Mammary epithelial cell (primary cell): ENCODE measurements at places on chromosomes 5 and 9. TPM values are rescaled to one million over a fixed set of nuclear protein-coding genes. Genes with fewer than 3 reads are reported as not detected.

FOXD4L5 gene
- total RNA-seq = 0.51 and 0.52 TPM in 2 replicates

SLC6A19 gene
- not detected for total RNA-seq

DNA sequence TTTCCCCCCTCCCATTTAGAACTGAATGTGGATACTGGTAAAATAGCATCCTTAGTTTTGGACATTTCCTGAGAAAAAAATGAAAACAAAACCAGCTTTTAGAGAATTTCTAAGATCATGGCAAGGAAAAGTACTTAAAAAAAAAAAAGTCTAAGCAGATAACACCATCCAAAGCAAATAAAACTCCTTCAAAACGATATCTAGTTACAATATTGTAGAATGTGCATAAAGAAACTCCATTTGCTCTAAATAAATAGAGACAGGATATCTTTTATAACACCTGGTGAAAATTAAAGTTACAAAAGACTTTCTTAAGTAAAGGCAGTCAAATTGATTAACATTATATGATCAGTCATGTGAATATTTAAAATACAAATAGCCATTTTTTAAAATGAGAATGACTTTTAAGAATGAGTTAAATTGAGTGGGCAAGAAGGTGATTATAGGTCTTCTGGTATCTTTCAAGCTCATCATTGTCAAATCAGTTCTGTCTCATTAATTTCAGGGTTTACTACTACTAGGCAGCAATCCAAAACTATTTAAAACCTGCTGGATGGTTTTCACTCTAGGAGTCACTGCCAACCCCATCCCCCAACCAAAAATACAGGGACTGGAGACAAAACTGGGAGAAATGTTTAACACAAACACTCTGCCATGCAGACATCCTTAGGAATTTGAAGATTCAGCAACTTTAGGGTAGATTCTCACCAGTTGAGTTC lies 382.6 kb downstream of the ADGRV1 start:
- DNase-seq = no peak

DNA sequence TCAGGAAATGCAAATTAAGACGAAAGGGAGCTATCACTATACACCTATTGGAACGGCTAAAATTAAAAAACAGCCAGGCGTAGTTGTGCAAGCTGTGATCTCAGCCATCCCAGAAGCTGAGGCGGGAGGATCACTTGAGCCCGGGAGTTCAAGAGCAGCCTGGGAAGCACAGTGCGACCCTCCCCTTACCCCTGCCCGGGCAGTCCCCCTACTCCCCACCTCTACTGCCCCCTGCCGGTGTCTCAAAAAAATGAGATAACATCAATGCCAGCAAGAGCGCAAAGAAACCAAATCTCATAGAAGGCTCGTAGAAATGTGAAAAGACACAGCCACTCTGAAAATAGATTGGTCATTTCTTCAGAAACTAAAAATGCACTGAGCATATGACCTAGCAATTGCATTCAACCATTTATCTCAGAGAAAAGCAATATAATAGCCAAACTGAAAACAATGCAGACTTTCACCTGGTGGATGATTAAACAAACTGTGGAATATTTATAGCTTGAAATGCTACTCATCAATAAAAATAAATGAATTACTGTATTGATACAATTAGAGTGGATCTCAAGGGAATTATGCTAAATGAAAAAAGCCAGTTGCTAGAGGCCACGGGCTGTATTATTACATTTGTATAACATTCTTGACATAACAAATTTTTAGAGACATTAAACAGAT lies 20.6 kb downstream of the OR2V2 start:
- no peak for DNase-seq

- no peak for DNase-seq
Observed at GRCh38 chr9:123423311-123423640, 67.3 kb downstream of the CRB2 start.

DNA sequence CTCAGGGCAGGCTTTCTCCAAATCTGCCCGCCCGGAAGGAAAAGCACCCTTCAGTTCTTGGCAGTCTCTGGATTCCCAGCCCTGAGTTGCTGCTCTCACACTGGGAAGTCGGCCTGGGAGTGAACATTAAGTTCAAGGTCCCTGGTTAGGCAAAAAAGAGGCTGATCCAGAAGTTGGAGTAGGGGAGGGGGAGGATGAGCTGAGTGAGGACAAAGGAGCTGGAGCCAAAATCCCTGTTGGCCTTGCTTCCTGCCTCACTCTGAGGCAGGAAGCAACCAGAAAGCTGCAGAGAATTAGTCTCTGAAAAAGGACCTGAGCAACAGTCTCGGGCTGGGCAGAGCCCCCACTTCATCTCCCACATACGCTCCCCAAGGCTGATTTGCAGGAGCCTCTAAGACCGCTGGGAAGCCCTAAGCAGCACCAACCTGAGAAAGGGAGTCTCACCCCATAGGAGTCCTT lies 15.0 kb upstream of the RPS14 start:
- no peak for DNase-seq

DNA sequence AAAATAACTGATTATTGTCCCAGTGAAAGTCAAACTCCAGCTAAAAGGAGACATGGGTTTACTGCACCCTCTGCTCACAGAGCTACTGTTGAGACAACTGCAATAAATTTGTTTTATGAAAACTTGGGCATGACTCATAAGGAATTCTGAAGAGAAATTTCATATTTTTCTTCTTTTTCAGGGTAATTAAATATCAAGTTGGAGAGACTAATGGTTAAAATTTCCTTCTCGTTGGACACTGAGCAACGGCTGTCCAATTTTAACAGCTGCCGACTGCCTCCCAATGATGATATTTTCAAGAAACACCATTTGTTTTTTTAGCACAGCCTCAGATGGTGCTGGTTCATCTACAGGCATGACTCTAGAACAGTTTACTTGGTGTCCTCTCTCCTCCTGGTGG lies 259.2 kb upstream of the RGMB start:
- DNase-seq = no peak

DNA sequence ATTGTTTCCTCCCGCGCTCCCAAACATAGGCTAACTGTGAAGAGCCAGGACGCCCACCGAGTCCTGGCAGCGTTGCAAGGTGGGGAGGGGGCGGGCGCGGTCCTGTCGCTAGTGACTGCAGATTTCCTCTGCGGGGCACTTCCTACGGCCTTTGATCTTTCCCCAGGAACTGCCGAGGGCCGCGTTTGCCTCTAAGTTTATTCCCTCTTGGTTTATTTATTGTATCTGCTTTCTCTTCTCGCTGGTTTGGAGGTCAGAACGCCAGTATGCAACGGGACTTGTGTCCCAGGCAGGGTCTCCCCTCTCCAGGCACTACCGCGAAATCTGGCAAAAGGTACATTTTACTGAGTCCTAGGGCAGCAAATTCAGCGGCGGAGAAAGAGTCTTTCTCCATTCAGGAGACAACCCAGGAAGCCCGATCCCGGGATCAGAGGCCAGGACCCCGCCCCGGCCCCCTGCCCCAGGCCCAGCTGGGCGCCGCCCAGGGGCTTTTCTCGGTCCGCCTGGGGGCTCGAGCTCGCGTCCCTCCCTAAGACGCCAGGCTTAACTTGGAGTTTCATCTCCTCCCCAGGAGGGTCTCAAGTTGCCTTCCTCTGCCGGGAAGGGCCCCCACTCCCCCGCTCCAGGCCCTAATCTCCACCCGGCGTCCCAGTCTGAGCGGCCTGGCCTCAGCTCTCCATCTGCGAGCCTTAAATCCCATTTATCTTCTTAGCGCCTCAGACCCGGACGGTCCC lies 884 bp upstream of the EGFLAM start:
- DNase-seq = no peak
